ENCODE measurements at places on chromosomes 6 and 20.
A peak's percentile ranks its signal among the peaks of the same experiment; 100 is the strongest.

DNA sequence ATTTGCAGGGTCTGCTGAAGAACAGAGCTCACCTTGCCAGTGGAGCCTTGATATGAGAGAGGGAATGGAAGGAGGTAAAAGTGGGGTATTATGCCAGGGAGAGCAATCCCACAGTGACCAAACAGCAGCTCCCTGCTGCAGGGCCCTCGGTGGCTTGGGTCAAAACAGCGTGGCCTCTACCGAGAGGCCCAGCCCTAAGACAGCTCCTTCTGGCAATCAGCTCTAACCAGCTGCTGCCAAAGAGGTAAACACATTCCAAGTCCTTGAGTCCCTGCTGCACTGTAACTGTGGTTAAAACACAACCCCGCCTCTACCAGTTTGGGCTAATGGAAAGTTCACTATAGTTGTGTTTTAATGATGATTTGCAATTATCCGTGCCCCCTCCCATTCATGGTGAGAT lies 1.4 kb upstream of the DAAM2 start:
- no peak for DNase-seq

GRCh38 chr6:68186870-68187269 lies 448.2 kb upstream of the ADGRB3 start:
- no peak for DNase-seq

GRCh38 chr6:69704916-69705315 lies 91.9 kb downstream of the LMBRD1 start:
- DNase-seq, result no peak

DNA sequence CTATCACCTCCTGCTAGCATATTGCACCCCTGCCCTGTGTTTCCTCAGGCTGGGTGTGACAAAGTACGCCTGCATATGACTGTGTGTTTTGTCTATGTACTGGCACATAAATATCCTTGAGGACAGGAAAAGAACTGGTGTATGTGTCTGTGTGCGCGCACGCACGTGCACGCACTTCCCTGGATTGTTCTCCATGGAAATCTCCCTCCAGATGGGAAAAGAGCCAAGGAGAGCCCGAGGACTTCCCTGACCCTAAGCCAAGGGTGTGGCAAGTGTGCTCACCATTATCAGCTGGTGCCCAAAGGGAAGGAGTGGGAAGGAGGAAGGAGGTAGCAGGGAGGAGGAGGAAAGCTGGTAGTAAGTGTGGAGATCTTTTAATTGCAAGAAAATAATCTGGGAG lies 117.6 kb downstream of the HIVEP2 start:
- DNase-seq, result no peak

DNA sequence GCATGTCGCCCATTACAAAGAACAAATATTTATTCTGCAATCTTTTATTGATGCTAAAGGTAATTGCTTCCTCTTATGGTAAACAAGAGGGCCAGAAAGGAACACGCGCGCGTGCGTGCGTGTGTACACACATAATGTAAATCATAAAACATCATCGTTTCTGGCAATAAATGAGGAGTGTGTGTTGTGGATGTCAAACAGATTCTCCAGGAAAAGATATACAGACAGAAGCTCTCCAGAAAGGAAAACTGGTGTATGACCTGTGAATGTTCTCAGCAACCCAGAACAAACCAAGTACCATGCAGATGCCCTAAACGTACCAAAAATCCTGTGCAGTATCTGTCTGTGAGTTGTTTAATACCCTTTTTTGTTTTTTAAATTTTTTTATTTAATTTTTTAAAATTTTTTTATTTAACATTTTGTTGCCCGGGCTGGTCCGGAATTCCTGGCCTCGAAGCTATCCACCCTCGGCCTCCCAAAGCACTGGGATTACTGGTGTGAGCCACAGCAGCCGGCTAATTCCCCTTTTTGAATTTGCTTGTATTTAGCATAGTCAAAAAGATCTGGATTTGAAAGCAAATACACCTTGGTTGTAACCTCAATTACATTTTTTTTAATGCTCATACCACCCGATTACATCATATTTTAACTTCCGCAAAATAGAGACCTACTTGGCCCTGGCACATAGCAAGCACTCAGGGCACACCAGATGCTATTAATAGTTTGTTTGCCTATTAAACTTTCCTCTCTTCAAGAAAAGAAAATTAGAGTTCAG lies 909 bp upstream of the NUDT3 start:
- no peak for DNase-seq

DNA sequence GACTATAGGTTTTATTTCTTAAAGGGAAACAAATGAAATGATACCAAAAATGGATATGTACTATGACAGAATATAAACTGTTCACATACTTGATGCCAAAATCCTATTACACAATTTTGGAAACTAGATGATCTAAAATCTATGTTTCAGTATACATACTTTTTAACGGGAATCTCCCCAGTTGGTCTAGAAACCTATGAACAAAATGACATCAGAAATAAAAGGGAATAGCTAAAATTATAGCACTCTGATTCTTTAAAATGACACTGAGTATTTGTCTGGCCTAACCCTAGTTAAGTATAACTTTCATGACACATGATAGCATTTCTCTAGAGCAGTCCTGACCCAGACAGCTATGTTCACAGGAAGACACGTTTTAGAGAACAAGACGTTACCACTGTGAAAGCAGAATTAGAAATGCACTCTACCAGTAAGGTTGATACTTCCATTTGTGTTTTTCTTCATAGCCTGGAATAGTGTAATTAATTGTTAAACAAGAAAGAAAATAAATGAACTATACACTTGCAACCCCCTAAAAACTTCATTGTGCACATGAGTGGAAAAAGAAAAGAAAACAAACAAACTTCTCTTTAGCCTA lies 3.3 kb downstream of the OSER1 start:
- DNase-seq, result no peak

DNA sequence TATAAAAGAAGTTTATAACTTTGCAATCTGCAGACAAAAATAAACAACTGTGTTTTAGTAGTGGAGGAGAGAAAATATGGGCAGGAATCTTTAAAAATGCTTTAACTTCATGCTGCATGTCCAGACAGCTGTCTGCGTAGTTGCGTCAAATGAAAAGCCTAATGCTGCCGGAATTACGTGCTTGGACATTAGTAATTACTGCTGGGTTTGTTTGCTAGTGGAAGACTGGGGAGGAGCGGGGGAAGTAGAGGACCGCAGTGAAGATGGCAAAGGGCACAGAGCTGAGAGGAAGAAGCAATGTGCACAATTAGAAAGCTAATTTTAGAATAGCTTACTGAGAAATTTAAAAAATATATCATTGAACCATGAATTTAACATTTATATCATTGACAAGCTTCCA lies 2.4 kb downstream of the SNAP25 start:
- no peak for DNase-seq

DNA sequence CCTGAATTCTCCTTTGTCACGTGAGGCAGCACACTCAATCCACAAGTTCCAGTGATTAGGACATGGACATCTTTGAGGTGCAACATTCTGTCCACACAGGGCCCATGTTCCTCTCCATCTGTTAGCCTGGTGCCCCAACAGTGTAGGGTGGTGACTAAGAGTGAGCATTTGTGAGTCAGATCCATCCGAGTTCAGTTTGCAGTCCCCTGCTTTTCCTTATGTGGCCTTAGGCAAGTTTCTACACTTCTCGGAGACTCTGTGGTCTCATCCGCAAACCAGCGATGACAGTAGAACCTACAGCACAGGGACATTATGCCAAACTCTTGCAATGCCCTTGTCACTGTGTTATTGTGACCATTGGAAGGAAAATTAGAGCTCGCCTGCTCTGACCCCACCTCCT lies 178.7 kb upstream of the CDH4 start:
- no peak for DNase-seq

GRCh38 chr6:107323133-107323785 lies 136.1 kb downstream of the PDSS2 start:
- no peak for DNase-seq

GRCh38 chr6:149128489-149129145 lies 188.9 kb upstream of the TAB2 start:
- peak; percentile 78 for DNase-seq

GRCh38 chr20:48403167-48403761 lies 424.5 kb downstream of the PREX1 start:
- no peak for DNase-seq

DNA sequence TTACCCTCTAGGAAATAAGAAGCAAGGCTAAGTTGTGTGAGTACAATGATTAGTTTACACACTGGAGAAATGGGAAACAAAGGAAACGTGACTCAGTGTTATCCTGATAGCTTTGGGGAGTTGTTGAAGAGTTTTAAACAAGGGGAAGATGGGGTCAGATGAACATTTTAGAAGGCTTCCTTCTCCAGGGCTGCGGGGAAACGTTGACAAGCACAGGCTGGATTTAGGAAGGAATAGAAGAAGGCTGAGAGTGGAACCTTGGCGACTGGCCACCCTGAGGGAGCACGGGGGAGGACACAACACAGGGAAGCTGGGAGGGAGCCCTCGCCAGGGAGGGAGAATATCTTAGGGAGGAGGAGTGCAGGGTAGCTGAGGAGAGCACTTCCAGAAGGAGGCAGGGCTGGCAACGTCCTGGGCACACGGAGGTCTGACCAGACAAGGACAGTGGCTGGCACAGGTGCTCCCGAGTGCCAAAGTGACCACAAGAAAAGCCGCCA lies 134.7 kb downstream of the AIG1 start:
- DNase-seq, result no peak

GRCh38 chr6:83518816-83519480 lies 6.6 kb downstream of the PRSS35 start:
- DNase-seq, result no peak
